ENCODE measurements at places on chromosomes 5 and 9.

DNA sequence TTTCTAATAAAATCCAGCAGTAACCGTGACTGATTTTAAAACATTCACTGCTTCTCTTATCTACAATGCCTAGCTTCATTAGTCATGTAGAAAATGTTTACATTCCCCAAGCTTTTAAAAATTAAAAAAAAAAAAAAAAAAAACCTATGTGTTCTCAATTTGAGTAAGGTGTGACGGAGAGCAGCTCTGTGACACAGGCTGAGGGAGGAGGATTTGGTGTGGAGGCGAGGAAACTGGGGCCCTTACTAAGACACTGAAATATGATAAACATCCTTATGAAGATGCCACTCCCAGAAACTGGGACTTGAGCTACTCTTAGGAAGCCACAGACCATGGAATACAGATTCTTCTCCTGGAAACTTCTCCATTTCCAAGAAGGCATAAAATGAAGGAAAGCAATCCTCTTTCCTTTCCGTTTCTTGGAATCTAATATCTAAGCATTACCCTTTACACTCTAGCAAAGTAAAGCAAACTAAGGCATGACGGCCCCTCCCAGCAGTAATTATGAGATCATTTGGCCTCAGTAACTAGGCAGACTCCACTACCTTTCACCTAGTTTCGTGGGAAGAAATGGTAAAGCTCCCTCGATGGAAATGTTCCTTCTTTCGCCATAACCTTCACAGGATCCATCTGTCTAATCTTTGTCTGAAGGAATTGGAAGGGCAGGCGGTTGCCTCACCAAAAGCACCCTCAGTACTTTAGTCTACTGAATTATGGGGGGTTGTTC, 23.5 kb downstream of the GRAMD2B start:
- no peak for DNase-seq

DNA sequence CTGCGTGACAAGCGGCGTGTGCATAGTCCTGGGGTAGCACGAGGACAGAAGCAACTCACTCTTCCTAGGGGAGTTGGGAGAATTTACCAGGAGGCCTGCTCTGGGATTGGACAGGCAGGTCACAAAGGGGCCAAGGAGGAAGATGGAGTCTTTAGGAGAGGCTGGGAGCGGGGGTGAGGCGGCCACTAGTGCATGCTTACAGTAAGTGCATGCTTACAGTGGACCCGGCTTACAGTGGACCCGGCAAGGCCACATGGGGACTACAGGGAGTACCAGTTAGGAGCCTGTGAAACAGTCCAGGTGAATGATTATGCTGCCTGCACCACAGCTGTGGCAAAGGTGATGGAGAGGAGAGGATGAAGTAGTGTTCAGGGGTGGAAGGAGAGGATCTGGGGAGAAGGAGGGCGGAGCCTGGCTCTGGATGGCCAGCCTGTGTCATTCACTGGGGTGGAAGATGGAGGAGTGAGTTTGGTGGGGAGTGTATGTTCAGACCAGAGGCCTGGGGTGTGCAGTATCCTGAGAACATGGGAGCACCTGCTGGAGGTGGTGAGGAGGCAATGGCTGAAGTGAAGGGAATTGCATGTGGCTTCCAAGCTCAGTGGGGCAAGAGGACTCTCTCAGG, 78.7 kb downstream of the CRB2 start:
- DNase-seq, result no peak

GRCh38 chr5:62969409-62970120, 390.9 kb downstream of the LRRC70 start:
- DNase-seq, result no peak

- DNase-seq, result no peak
Observed at GRCh38 chr5:14266171-14266570, 123.0 kb downstream of the TRIO start.

- DNase-seq, result no peak
Observed at GRCh38 chr5:94276048-94276447, 342.4 kb downstream of the KIAA0825 start.

- no peak for DNase-seq
Observed at GRCh38 chr9:75993434-75993833, 103.0 kb downstream of the PCSK5 start.

DNA sequence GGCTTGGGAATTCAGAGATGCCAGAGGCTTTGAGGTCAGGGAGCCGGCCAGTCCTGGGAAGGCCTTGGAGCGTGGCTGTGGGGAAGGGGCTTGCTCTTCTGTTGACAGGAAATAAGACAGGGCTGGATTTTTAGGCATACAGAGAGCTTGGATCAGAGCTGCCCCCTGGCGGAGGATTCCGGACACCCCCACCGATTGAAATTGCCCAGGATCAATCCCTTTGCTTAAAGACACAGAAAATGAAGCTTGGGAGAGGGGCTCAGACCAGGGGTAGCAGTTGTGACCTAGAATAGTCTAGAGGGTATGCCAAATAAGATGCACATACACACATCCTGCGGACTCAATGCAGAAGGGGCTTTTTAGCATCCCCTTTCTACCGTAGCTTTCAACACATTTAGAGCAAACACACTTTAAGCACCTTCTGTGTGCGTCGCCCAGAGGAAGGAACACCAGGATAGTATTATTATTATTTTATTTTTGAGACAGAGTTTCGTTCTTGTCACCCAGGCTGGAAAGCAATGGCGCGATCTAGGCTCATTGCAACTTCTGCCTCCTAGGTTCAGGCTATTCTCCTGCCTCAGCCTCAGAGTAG, 1.7 kb upstream of the NTMT1 start:
- no peak for DNase-seq

All from NCI-H2227 treated with DMSO at 0.1 percent for 48 hours (cell line).